ENCODE measurements at places on chromosomes 12 and 14.

DNA sequence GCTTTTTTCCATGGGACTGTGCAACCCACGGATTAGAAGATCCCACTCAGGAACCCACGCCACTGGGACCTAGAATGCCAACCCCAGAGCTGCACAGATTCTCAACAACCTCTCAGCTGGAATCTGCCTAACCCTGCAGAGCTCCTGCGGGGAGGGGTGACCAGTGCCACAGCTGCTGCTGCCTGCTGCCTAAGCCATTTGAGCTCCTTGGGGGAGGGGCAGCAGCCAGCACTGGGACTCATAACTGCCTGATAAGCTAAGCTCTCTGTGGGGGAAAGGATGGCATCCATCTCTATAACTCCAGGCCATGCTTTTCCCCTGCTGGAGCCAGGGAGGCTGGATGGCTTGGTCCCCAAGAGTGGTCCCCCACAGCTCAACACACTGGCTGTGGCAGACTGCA, 182.8 kb downstream of the SLC5A8 start:
- DNase-seq = no peak

GRCh38 chr12:54304187-54304810, 3.5 kb upstream of the NFE2 start:
- no peak for DNase-seq

GRCh38 chr12:49334681-49335080, 2.3 kb downstream of the C1QL4 start:
- DNase-seq = no peak

DNA sequence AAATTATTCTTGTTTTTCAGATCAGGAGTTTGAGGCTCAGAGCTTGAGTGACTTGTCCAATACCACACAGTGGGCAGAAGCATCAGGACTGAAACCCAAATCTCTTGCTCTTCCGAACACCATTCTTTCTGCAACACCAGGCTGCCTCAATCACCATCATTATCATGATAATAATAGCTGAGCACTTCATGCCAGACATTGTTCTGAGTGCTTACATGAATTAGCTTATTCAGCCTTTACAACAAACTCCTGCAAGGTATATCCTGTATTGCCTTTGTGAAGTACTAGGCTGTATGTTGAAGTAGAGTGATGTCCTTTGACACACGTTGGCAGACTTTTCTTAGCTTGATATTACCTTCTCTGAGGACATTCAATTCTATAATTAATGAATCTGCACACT, 257.4 kb upstream of the ATP2B1 start:
- DNase-seq = no peak

GRCh38 chr14:75310295-75311111, 31.9 kb downstream of the FOS start:
- no peak for DNase-seq

DNA sequence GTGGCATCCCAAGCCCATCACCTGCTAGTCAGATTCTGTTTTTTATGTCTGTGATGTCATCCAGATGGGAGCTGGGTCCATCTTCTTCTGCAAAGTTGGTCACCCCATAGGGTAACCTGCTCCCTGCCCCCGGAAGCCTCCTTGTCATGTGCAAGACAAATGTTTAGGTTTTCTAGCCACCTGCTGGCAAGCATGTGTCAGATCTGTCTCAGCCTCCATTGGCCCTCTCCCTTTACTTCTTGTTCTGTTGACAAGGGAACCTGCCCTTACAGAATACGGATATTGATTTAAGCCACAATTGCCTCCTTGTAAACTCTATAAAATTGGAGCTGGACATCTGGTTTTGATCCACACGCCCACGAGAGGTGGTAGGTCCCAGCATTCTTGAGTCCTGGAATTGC, 7.5 kb downstream of the NTF3 start:
- DNase-seq = no peak

DNA sequence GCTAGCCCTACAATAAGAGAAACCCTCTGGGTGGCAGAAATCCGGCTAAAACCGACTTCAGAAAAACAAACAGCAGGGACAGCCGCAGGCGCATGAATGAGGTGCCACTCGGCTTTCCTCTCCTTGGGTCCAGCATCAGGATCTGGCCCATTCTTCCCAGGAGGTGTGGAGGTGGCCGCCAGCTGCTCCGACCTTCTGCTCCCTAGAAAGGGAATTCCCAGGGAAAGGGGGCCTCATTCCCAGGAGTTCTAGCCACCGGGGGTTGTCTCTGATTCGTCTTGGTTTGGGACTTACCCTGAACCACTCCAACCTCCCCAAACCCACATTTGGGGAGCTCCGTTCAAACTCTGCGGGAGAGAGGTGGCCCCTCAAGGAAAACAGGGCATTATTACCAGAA, 13.0 kb downstream of the PAPLN start:
- no peak for DNase-seq

DNA sequence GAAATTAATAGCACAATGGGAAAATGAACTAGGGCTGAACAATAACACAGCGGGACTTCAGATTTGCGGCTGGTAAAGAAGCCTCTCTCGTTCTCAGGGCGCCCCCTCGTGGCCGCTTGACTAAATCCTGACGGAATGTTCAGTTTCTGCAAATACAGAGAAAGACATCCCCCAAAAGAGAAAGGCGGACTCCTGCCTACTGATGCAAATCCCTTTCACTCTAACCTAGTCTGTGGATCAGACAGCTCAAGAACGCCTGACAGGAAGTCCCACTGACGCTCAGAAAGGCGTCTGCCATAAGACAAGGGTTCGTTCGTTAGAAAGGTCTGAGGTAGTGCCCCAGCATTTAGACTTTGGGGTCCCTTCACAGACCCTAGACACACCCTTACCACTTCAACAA, 2.5 kb downstream of the NUAK1 start:
- DNase-seq = peak; percentile 72

- no peak for DNase-seq
Measured at GRCh38 chr14:76550534-76550933, 174.6 kb downstream of the ESRRB start.

GRCh38 chr12:3748620-3749019, 4.3 kb downstream of the CRACR2A start:
- no peak for DNase-seq

GRCh38 chr14:82740547-82740946, 1206.9 kb upstream of the SEL1L start:
- no peak for DNase-seq

DNA sequence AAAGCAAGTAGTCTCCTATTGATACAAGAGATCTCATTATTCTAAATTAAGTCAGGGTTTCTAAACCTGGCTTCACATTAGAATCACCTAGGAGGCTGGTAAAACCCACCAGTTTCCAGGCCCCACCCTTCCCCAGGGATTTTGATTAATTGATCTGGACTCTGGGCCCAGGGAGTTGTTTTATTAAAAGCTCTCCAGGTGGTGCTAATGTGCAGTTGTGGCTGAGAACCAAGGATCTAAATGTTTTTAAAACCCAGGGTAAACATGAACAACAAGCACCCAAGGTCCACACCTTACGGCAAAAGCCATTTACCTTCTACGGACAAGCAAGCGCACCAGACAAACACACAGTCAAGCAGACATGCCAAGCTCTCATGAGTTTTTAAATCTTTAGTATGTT, 73.9 kb downstream of the SLC2A13 start:
- DNase-seq = no peak

DNA sequence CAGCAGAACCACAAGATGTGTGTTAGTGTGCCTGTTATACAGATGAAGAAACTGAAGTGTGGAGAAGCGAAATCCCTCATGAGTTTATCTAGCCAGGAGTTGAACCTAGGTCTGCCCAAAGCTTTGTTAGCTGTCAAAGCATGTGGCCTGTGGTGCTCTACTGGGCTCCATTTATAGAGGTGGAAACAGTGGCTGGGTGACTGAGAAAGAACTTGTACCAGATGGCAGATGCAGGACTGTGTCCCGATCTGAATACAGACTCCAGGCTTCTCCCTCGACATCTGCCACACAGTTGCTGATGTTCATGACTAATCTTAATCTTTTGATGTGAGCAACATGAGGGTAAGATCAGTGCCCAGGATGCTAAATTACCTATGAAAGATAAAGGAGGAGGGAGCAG, 89.1 kb downstream of the C12orf75 start:
- no peak for DNase-seq

DNA sequence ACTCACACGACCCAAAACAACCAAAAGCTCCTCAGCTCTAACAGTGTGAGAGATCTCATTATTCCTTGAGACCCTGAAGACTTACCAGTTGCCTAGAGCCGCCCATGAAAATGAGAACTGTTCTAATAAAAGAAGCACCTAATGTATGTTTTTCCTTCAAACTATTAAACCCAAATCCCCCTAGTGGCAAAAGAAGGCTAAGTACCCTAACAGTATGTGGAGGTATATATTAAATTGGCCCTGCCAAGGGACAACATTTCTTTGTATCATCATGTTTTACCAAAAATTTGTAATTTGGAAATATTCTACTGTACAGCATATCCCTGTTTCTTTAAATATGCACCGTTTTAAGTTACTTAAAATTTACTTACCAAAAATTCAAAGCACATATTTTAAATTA, 38.0 kb upstream of the PPFIA2 start:
- no peak for DNase-seq

- DNase-seq = no peak
Measured at GRCh38 chr12:53751336-53752191, at the start of gene CISTR. Gene CISTR, minus strand, starts transcription at chr12:53751979.

DNA sequence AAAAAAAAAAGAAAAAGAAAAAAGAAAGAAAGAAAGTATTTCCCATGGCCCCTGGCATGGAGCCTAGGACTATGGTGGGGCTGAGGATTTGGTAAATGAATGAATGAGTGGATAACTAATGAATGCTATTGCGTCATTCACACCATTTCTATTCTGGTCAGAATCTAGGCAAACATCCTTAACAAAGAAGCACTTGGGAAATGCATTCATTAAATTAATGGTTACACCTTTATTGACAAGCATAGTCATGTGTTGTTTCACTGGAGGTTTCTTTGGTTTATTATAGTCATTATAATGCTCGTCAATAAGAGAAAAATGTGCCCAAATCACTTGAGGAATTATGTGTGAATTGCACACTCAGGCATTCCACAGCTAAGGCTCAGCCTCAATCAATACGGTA, 13.6 kb upstream of the AQP2 start:
- no peak for DNase-seq

GRCh38 chr12:95173392-95174251, 43.6 kb downstream of the FGD6 start:
- no peak for DNase-seq

- no peak for DNase-seq
Measured at GRCh38 chr12:29201296-29201695, 52.2 kb downstream of the FAR2 start.

DNA sequence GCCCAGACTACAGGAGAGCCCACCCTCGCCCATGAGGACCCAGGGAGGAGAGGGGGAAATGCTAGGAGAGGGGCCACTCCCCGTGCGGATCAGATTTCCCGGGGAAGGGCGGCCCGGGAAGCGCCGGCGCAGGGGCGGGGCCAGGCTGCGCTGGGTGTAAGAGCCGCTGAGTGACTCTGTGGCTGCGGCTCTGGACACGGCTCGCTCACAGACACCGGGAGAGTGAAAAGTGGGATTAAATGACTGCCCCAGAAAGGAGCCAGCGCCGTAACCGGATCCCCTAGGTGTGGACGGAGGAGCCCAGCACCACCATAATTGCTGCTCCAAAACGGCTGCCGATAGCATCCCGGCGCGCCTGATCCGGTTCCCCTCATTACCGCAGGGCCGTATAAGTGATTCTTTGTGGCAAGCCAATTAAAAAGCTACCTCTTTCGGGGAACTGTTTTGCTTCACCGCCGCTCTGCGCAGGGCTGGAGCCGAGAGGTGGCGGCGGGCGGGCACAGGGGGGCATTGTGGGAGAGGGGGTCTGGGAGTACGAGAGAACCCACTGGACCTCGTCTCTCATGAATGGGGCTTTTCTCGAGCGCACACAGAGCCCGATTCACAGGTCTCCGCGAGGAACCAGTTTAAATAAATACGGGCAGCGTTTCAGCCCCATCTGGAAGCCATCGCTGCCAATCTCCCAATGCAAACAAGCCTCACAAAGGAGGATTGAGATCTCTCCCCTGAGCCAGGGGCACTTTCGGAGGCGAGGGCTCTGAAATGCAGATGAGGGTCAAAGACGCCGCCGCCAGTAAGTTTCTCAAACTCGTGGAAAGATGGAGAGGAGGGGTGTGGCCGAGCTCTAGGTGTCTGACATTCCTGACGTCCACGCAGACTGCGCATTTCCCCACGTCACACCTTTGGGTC, 2.5 kb downstream of the COL2A1 start:
- no peak for DNase-seq

GRCh38 chr14:99236386-99237138, 35.4 kb downstream of the BCL11B start:
- no peak for DNase-seq

DNA sequence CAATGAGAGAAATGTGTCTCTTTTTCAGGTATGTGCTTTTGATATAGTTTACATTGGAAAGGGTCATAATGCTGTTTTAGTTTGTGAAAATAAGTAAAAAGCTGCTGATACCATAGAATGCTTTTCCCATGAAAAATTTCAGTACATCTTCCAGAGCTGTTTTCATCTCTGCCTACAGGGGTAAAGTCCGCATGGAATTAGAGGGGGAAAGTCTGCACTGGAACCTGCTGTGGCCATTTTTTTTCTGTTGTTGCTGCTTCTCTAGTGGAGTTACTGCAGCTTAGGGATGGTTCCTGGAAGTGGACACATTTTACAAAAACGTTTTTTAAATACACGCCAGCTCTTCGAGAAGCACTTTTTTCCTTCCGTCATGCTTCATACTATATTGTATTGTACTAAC, 81.3 kb downstream of the VEZT start:
- no peak for DNase-seq

DNA sequence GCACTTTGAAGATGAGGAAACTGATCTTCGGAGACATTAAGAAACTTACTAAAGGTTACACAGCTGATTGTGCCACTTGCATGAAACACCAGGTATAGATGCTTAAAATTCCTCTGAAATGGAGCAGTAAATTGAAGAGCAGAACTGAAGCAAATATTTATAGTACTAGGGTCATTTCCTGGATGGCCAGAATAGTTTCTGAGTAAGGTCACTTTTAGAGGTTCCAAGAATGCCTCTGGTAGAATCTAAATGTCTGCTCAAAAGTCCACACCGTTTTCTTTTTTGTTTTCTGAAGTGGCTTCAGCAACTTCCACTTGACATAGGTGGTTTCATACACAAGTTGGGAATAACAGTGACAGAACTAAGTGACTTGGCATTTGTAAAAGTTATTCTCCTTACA, 19.4 kb downstream of the TPH2 start:
- DNase-seq = no peak

- no peak for DNase-seq
Measured at GRCh38 chr12:115017346-115017745, 333.4 kb upstream of the TBX3 start.

DNA sequence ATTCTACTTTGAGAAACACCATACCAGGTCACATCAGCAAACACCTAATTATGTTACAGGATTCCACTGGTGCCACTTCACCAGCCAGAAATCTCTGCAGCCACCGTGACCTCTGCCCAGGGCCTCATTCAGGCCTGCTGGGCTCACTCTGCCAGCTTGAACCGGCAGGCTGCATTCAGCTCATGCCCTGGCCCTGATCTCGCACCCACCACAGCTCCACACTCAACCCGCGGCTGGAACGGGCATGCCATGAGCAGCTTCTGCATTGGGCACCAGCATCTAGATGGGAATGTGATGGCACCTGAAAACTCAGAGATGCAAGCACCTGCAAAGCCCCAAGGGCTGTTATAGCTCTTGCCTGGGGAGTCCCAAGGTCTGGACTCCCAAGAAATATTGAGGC, 168.7 kb downstream of the DPY19L2 start:
- DNase-seq = no peak

- no peak for DNase-seq
Measured at GRCh38 chr12:121942145-121942718, 23.8 kb downstream of the CFAP251 start.

Measured in activated CD4-positive, alpha-beta T cell treated with anti-CD3 and anti-CD28 coated beads, Interleukin-2, amount 50 U/mL, for 1 hour (primary cell).